ENCODE measurements at places on chromosomes 2 and 18.

- DNase-seq: no peak
Observed at GRCh38 chr18:59752666-59753065, 55.4 kb upstream of the CCBE1 start.

DNA sequence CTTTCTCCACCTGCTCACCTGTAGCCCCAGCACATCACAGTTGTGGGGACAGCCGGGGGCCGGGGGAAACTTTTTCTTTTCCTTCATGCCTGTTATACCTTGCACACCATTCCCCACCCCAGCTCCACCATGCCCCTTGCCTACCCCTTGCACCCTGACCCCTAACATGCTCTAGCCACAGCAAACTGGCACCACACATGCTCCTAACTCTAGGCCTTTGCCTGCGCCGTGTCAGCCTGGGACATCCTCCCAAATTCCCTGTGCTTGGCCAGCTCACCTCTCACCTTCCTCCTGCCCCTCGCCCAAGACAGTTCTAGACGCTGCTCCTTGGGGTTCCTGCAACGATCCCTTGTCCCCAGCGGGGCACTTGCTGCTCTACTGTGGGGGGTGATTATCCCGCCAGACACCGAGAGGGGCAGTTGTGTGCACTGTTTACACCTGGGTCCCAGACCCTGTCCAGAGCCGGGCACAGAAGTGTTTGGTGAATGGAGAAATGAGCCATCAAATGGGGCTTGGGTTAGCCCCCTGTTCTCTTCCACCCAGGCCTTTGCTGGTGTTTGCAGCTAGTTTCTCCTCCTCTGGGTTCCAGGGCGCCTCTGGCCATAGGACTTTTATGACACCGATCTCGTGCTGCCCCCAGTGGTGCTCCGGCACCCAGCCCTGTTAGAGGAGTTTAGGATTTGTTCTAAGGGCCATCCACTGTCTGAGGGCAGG, 129.8 kb downstream of the CTIF start:
- no peak for DNase-seq

- DNase-seq: no peak
Observed at GRCh38 chr2:73156539-73157124, 43.9 kb upstream of the RAB11FIP5 start.

- DNase-seq: no peak
Observed at GRCh38 chr2:58957188-58957840, 716.2 kb upstream of the FANCL start.

- DNase-seq: no peak
Observed at GRCh38 chr18:78778651-78779050, 201.0 kb upstream of the SALL3 start.

DNA sequence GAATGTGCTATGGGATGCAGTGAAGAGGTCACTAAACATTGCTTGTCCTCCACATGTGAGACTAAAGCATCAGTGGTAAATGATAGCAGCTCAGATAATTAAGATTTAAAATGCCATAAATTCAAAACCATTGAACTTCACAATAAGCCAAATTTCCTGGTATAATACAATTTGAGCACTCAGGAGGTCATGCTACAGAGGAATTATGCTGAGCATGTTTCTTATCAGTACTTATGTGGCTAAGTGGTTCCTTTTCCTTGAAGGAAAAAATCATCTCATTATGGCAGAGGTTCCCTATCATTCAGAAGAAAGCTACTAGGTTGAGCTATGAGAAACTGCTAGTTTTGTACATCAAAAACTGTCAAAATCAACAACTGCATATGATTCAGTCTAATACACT, 156.6 kb downstream of the AGPS start:
- no peak for DNase-seq

GRCh38 chr2:42653908-42654445, 85.5 kb downstream of the MTA3 start:
- DNase-seq: no peak

DNA sequence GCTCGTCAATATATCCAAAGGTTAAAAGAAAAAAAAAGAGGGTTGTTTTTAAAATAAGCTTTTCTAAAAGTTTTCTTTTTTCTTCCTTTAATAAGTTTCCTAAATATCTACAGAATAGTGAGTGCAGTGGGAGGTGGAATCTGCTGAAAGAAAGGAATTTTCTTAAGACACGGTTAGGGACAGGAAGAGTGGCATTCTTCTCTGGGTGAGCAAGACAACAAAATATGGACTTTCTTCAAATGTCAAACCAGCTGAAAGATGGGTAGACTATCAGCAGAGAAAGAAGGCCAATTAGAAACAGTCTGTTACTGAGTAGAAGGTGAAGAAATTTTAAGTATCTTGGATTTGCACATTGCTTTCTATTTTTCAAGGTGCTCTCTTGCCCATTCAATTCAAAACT, 222.7 kb upstream of the PIK3C3 start:
- no peak for DNase-seq

DNA sequence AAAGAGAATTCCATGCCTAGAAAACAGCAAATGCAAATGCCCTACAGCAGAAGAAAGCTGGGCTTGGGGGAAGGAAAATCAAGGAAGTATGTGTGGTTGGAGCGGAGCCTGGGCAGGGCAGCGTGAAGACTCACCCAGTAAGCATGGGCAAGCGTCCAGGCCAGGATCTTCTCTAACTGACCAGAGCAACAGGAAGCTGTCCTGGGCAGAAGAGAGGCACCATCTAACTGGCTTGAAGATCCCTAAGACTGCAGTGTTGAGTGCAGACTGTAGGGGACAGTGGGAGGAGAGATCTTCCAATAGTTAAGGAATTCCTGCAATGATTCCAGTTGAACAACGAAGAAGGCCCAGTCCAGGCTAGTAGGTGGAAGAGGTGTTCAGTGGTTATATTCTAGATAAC, 57.9 kb downstream of the NXPH2 start:
- DNase-seq: no peak

DNA sequence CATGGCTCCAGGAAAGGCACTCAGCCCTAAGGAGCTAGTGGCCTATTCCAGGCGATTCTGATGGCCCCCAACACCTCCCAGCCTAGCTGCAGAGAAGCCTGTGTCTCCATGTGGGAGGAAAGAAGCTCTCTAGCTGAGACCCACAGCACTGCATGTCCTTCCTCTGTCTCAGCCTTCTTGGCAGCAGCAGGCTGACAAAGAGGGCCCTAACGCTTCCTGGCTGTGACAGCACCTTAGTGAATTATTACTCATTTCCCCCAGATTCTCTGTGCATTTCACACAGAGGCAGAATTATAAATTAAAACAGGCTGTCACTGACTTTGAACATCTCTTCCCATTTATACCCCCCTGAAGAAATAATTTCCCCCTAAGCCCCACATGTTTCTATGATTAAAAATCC, 206.8 kb downstream of the CLIP4 start:
- no peak for DNase-seq

DNA sequence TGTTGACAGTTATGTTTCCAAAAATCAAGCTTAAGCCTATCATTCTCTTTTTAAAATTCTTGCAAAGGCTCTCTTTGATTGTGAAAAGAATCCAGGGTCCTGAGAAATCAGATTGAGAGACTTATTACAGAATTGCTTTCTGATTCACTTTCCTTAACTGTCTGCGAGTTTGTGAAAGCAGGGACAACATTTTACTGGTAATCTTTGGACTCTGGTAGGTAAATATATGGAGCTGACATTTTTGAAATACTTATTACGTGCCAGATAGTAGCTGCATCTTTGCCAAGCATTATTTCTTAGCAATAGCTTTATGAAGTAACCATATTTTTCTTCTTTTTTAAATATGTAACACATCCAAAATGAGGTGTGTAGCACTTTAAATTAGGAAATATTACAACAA, 570.9 kb downstream of the CMPK2 start:
- no peak for DNase-seq

GRCh38 chr2:25512707-25513106, 160.7 kb downstream of the DTNB start:
- DNase-seq: no peak

- no peak for DNase-seq
Observed at GRCh38 chr2:133287709-133288108, 280.6 kb downstream of the NCKAP5 start.

GRCh38 chr2:206477296-206477695, 34.0 kb downstream of the ADAM23 start:
- DNase-seq: no peak

GRCh38 chr2:62178741-62179271, 17.1 kb upstream of the B3GNT2 start:
- DNase-seq: peak; percentile 73

DNA sequence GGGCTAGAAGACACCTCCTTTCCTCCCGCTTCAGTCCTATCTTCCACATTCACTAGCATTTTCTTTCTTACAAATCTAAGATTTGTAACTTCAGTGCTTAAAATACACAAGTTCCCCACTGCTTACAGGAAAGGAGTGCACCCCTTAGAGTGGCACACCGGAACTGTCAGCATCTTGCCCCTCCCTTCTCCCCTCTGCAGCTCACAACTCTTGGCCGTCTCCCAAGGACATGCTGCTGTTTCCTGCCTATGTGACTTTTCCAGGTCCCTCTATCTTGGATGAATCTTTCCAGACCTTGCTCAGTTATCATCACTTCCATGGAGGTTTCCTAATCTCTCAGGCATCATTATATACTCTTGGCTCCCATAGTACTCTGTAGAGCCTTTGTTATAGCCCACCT, 334.8 kb downstream of the CELF4 start:
- DNase-seq: no peak

DNA sequence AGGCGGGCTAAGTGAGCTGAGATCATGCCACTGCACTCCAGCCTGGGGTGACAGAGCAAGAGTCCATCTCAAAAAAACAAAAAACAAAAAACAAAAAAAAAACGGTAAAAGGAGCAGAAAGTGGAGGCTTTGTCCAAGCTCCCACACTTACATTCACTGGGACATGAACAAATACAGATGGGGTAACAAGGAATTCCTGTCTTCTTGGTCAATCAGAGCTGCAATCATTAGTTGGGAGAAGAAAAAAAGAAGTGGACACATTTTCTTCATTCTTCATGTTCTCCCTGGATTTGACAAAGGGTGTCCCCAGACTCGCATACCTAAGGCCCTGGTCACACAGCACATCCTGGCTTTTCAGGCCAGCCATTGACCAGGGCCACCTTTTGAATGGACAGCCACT, 124.6 kb downstream of the SOCS6 start:
- DNase-seq: no peak

DNA sequence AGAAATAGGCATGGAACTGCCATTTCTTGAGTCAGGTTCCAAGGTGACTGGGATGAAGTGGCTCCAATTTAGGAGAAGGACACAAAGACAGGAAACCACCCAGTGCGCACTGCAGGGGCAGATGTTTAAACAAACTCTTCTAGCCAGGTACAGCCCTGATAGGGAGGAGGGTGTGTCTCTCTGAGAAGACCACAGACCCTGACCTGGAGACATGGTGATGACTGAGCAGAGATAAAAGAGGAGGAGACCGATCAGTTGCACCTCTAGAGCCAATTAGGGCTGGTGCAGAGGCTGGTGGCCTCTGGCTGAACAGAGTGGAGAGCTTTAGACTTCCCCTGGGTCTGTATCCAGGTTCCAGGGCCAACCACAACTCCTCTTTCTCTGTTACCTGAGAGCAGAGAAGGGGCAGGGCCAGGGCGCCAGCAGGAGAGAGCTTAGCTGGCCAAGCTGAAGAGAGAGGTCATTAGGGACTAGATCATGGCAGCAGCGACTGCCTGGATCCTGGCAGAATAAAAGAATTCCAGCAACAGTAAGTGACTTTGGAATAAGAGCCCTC, 5.4 kb upstream of the SPOPL start:
- no peak for DNase-seq

GRCh38 chr2:29607038-29607420, 314.4 kb downstream of the ALK start:
- no peak for DNase-seq

DNA sequence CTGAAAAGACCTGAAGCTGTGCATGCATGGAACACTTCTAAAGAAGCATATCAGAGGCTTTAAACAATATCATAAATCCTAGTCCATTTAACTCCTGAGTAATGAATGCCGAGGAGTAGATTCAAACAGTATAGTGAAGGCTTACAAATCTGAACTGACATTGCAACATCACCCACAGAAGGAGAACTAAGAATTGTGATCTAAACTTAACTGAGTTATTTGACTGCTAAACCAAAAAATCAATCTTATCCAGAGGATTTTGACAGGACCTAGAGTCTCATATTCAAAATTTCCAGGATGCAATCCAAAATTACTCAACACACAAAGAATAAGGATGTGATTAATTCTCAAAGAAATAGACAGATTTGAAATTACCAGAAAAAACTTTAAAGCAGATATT, 181.0 kb downstream of the SLC39A10 start:
- DNase-seq: no peak

DNA sequence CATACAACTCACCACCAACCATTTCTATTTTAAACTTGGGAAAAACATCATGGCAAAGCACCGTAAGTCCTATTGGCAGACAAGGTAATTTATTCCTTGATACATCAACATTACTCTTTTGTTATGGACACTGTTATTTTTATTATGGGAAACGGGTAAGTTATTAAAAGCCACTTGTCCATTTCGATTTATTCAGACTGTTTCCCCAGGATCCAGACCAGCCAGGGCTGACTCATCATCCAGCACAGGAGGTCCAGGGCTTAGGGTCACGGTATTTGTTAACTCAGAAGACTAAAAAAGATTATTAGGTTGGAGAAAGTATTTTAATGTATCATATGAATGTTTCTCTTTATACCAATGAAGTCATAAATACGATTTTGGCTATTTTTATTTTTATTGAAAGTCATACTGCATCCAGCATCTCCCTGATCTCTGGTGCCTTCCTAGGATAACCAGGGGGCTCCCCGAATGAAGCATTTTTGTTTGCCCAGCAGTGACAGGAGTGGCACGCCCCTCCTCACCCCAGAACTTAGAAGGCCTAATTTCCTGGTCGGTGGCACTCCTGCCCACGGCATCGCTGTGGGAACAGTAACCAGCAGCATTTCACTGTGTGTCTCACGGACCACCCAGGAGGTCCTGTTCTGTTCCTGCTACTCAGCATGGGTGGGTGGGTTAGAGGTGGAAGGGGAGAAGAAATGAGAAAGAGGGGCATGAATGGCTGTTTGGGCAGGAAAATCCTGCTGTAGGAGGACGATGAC, 446.1 kb downstream of the EIPR1 start:
- no peak for DNase-seq

- DNase-seq: no peak
Observed at GRCh38 chr2:227153758-227154486, 10.1 kb downstream of the COL4A4 start.

DNA sequence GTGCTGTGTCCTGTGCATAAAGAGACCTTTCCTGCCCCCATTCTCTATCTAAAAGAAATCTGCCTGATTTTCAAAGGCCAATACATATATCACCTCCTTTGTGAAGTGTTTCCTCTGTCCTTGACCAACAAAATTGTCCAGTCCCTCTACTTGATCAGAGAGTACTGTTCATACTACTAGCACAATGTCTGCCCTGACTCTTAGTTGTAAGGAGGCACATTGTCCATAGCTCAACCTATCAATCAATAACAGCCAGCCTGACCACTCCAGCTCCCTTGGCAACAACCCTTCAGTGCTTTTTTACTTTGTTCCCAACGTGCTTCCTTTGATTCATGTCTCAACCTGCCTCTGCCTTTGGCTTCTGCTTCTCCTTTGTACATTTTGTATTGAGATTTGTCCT, 398.9 kb downstream of the TRIB2 start:
- no peak for DNase-seq

DNA sequence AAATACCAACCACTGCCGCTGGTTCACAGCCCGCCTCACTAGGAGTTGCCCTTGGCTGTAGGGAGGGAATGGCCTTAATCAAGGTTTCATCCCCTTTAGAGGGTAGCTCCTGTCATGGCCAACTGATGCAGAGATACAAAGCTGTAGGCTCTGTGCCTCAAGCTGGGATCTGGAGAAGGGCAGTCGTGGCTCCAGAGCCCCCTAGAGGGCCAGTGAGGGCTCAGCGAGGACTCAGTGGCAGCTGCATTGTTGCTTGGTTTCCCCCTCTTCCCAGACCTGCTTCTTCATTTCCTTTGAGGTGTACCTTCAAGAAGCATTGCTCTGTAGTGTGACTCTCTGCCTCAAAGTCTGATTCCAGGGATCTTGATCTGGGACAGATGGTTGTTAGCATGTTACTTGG, 302.1 kb downstream of the LPIN1 start:
- DNase-seq: no peak
